ENCODE measurements at places on chromosomes 3 and 15.
A peak's percentile ranks its signal among the peaks of the same experiment; 100 is the strongest.

GRCh38 chr3:120693439-120694171 is 11.6 kb upstream of the HGD start:
- DNase-seq = peak; percentile 50

- peak; percentile 9 for DNase-seq
These were observed 39.4 kb upstream of the IDH2 start for GRCh38 chr15:90141646-90142045.

DNA sequence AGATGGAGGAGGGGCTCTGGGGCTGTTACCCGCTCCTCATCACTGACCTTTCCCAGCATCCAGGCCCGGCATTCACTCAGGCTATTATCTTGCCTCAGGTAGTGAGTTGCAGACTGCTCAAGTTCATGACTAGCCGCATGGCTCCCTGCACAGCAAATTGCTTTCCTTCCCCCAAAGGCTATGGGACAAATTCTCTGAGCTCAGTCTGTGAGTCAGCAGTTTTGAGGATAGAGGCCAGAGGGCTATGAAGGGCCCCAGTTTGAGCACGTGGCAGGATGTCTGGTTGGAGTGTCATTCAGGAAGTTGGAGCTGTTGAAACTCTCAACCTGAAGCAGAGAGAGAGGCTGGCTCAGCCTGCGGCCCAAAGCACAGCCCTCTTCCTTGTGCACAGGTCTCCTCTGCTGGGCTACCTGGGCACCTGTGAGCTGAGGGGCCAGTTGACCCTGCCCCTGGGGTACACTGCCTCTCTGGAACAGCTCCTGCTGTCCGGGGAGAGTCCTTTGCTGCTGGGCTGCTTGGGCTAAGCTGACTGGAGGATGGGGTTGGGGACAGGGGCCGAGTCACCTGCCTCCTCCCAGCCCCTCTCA is 7.9 kb downstream of the FAH start:
- peak; percentile 96 for DNase-seq

DNA sequence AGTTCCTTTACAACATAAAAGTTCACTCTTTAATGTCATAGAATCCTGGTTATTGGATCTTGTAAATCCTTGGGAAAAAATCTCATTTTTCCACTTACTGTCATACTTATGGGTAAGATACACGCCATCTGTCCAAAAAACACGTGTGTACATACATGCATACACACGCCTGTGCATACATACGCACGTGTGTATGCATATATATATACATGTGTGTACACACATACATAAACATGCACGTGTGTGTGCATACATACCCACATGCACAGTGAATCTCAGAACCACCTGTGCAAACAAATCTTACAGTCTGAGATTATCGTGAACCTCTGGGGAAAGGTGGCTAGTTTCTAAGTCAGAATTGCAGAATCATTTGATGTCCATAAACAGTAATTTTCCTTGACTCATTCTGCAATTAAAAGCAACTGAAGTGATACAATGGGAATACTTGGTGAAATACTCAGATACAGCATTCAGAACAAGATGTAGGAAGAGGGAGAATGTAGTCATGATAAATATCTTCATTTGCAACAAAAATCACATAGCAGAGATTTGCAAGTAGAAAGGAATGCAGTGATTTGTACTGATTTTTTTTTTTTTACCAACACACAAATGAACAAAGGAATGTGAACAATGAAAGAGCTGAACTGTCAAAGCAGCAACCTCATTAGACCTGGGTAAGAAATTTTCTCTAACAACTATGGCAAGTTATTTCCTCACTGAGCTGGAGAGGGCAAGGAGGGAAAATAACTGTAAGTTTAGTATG is 160.6 kb upstream of the POU1F1 start:
- DNase-seq = peak; percentile 20

DNA sequence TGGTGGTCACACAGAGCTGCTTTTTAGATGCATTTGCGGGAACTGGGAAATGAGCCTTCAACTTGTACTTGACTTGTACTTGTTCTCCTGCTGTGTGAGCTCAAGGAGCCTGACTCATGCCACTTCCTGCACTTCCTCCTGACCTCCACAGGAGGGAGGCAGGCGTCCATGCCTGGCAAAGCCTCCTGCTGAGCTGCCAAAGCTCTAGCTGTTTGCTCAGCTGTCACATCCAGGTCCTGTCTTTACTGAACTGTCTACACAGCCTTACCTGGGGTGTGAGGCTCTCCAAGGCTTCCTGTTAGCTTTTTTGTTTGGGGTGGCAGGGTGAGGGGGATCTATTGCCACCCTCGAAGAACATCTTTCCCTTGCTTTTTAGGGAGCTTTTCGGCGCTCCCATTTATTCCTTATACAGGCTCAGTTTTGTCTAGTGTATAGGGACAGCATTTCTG is 6.4 kb downstream of the THPO start:
- DNase-seq = peak; percentile 87
